ENCODE measurements at places on chromosomes 1 and 21.

DNA sequence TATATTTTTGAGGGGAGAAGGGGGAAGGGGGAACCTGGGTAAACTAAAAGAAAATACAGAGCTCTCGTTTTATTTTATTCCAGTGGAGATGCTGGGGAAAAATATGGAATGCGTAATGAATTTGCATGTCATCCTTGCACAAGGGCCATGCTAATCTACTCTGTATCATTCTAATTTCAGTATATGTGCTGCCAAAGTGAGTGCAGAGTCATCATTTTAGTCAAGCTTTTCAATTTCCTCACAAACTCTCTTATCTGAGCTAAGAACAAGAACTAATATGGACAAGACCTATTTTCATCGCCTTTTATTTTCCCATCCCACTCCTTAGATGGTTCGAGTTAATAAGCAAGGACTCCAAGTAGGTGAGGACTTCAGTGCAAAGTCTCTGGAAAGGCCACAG lies 13.2 kb downstream of the ADORA3 start:
- no peak for DNase-seq

GRCh38 chr21:31172328-31172727 lies 134.1 kb upstream of the KRTAP19-8 start:
- DNase-seq: no peak

DNA sequence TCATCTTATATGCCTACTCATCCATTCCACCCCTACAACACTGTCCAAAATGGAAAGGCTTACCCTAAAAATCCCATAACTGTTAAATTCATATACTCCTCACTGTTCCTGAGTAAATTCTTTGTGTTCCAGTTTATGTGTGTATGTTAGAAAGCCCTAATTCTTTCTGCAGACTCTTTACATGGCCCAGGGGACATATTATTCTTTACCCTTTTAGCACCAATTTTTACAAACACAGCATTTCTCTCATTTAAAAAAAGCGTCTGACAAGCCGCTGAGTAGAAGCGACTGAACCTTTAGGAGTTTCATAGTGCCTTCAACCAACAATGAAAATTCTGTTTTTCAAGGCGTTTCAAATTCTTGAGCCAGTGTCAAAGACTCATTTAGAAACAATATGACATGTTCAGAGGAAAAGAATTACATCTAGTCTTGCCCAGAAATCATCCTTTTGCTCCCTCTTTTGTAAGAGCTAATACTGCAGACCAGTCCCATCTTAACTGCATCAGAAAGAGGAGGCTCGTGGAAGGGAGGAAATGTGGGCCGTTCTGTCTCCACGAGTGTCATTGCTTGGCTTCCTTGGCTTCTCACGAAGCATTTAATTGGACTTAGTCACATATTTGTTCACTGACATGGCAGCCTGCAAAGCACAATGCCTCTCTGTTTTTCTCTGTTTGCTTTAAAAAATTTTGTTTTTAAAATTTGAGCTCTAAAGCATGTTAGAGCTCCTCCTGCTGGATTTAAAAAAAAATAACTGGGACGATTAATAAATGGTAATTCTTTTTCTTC lies 21.3 kb upstream of the C1orf105 start:
- DNase-seq: peak; percentile 94

DNA sequence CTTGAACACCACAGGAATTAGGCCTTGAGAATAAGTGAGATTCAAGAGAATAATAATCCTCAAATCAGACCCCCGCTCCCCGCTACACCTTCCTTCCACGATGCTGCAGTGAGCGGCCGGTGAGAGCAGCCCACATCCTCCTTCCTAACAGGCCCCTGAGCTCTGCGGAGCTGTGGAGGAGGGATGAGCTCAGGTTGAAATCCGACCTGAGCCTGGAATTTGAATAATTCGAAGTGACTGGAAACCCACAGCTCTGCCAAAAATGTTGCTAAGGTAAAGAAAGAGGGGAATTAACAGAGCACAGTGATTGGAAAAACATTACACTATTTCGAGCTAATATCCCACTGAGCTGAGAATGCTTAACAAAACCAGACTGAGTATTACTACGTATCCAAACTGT lies 90.0 kb downstream of the URB2 start:
- no peak for DNase-seq

- DNase-seq: peak; percentile 100
Observed at GRCh38 chr1:223887747-223888418, 42.1 kb upstream of the TP53BP2 start.

DNA sequence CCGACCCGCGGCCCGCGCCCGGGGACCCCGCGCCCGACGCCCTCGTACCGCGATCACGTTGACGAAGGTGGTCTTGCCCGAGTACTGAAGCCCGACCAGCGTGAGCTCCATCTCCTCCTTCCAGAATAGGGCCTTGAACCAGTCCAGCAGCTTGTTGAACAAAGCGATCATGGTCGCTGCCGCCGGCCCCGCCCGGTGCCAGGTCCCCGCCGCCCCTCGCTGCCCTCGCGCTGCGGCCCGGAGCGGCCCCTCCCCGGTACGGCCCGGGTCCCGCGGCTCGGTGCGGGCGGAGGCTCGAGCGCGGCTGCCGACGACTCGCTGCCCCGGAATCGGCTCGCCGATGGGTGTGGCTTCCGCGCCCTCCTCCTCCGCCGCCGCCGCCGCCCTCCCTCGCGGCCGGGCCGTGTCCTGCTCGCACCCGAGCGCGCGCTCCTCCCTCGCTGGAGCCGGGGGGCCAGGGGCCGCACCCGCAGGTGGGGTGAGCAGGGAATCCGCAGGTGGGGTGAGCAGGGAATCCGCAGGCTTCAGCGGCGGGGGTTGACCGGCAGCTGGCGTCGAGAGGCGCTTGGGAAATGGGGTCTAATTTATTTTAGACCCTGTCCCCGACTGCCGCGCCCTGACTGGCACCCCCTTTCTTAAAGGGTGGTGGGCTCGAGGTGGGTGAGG lies at the start of gene ARL8A:
Gene ARL8A, minus strand, starts transcription at position 336 of the 666 bp plus-strand sequence. Its CDS starts 165 bp downstream, at position 171.
- peak; percentile 55 for DNase-seq

DNA sequence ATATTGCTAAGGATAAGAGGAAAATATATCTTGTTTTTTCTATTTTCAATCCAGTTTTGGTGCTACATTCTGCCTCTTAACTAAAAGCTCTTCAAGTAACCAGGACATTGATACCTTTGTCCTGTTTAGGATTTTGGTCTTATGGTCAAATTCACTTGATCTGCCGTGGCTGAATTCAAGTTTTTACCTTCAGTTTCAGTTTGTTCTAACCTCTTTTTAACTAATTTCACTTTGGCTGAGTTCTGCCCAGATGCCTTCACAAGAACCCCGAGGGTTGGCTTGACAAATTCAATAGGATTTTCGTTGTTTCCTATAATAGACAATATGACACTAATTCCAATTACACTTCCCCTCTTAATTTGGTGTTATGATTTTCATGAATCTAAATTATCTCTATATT lies 84.5 kb upstream of the C1orf21 start:
- no peak for DNase-seq

DNA sequence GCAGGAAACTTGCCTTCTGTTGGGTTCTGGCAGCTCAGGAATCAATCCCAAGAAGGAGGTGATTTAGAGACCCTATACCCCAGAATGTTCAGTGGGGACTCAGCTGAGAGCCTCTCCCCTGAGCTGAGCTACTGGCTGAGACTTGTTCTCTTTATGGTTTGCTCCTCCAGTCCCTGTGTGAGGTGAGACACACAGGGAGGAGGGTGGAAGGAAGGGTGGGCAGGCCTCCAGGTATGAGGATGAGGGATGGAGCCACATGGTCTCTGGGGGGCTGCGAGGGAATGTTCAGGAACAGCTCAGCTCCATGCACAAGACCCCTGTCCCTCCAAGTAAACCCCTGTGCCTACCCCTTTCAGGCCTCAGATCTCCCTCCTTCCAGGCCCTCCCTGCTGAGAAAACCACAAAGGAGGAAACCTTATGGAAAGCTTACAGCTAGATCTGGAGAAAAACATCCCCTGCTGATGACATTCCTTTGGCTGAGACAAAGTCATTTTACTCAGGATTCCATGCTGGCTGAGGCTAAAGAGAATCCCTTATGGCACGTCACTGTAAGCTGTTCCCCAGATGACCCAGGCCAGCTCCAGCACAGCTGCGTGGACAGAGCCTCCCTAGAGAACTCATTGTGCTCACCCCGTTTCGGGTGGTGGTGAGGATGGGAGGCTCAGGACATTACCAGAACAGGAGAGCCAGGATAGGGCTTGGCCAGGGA lies 91.5 kb upstream of the IPO9 start:
- DNase-seq: no peak

GRCh38 chr1:51624855-51625254 lies 8.0 kb downstream of the OSBPL9 start:
- peak; percentile 22 for DNase-seq

DNA sequence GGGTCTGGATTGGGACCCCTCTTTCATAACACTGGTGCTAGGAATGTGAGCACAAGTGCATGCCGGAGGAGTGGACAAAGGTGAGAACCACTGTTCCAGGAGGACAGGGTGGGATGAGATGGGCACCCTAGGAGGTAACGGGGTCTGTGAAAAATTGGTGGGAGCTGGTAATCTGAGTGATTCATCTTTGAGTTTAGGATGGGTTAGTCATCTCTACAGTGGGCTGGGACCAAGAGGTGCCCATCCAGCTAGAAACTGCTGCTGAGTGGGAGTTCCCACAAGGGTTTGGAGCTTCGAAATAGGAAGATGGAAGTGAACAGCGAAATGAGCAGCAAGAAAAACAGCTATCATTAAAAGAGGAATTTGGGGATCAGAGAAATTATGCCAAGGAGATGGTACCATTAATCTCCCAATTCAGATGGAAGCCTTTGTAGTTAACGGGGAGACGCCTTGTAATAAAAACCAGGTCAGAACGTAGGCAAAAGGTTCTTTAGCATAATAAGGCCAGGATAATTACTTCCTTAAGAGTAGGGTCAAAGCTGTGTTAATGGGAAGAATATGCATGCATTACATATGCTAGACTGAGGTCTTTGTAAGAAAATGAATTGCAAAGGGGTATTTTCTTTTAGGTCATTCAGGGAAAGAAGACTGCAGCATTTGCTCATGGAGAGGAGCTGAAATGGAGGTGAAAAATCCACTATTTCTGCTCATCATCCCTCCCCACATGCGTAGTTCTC lies 55.5 kb downstream of the OLFML3 start:
- DNase-seq: no peak

DNA sequence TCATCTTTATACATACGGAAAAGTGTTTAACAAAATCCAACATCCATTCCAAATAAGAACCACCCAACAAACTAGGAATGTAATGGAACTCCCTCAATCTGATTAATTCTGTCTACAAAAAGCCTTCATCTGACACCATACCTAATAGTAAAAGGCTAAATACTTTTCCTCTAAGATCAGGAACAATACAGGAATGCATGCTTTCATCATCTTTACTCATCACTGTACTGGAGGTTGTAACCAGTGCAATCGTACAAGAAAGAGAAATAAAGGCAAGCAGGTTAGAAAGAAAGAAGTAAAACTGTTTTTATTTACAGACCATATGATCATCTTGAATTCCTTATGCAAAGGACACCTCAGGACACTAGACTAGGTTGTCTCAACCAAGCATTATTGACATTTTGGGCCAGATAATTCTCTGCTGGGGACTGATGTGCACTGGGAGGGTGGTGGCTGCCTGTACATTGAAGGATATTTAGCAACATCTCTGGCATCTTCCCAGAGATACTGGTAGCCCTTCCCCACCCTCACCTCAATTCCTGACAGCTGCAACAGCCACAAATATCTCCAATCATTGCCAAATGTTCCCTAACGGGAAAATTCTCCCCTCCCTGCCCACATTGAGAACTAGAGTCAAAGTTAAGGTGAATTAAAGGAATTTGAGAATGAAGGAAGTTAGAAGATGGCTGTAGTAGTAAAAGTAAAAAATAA lies 30.6 kb upstream of the INSL5 start:
- DNase-seq: peak; percentile 27

DNA sequence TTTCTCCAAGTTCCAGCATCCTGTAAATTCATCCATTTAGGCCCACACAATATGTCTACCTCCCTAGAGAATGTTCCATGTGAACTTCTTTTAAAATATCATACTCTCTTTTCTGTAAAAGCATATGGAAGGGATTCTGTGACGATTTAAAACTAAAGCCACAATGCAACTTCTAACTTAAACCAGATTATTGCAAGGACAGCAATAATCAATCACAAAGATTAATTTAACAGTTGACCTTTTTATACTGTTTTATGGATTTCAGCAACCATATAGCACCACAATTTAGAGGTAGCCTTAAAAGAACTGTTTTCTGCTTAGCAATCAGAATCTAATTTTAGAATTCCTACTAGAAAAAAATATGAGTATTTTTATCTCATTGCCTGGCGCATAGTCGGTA lies 58.3 kb downstream of the DSCAM start:
- no peak for DNase-seq

DNA sequence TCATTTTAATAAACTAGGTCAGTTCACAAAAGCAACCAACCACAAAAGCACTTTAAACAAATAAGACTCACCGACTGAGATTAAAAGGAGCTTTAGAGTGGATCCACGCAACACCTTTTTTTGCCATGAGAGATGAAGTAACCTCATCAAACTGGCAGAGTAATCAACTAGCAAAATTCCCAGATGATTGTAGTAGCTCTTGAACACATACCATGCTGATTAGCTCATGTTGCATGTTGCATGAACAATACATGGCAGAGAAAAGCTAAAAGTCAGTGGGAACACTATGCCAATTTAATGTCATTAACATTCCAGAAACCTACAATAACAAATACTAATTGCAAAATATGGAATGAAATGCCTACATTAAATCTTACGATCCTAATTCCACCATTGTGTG lies 4.1 kb downstream of the WARS2 start:
- DNase-seq: peak; percentile 59

- no peak for DNase-seq
Observed at GRCh38 chr1:162599451-162599850, 32.8 kb upstream of the DDR2 start.

GRCh38 chr1:56531624-56532349 lies 47.6 kb downstream of the PLPP3 start:
- DNase-seq: no peak

GRCh38 chr1:9065213-9065751 lies 4.2 kb downstream of the SLC2A5 start:
- DNase-seq: no peak

GRCh38 chr1:13860031-13860430 lies 160.0 kb downstream of the PRDM2 start:
- no peak for DNase-seq

- DNase-seq: no peak
Observed at GRCh38 chr1:23825762-23826522, 713 bp upstream of the HMGCL start.

- DNase-seq: peak; percentile 78
Observed at GRCh38 chr21:45128613-45129188, 54.3 kb downstream of the ADARB1 start.

DNA sequence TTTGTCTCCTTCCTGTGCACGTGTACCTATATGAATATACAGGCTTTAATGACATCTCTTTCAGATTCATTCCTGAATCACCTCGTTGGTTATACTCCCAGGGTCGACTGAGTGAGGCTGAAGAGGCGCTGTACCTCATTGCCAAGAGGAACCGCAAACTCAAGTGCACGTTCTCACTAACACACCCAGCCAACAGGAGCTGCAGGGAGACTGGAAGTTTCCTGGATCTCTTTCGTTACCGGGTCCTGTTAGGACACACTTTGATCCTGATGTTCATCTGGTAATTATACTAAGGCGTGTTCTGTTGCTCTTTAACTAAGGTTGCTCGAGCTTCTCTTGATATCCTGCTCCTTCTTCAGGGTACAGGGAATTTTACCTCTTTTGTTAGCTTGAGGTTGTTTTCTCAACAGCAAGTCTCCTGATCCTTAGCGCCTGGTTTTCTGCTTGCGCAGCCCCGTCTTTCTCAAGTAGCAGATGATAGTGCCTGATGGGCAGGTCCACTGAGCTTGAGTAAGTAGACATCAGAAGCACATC lies 55.1 kb downstream of the SLC22A15 start:
- DNase-seq: no peak

Data from ELR (cell line).